ENCODE measurements at places on chromosomes 1 and 21.

GRCh38 chr1:234605983-234606783 is 3.8 kb downstream of the IRF2BP2 start:
- DNase-seq: no peak

DNA sequence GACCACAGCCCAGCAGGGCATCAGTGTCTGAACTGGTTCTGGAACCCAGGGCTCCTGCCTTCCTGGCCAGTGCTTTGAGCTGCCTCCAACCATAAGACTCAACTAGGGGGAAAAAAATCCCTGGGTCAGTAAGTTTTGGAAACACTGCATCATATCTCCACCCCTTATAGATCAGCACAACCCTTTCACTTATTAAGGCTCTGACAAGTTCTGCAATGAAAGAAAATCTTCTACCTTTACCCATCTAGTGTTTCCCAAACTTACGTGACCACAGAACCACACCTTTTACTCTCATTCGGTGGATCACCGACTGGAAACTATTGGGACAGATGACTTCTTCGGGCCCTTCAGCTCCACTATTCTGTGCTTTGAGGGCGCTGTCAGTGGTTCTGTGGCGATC is 78.4 kb upstream of the TMEM51 start:
- no peak for DNase-seq

GRCh38 chr1:222704260-222704659 is 8.0 kb downstream of the AIDA start:
- DNase-seq: no peak

DNA sequence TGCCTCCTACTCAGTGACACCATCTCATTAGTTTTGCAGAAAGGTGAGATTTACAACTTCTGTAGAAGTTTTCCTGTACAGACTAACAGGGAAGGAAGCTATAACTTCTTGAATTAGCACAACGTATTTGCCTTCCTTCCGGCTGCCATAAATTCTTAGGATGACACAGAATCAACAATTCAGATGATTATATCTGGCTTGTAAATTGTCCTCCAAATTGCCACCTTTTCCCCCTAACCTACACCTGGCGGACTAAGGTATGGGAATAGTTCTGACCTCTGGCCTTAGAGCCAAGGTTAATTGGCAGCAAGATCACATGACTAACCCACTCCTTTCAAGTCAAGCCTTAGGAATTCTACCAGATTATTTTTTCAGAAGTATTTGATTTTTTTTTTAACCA is 284.3 kb downstream of the LMO4 start:
- DNase-seq: no peak

DNA sequence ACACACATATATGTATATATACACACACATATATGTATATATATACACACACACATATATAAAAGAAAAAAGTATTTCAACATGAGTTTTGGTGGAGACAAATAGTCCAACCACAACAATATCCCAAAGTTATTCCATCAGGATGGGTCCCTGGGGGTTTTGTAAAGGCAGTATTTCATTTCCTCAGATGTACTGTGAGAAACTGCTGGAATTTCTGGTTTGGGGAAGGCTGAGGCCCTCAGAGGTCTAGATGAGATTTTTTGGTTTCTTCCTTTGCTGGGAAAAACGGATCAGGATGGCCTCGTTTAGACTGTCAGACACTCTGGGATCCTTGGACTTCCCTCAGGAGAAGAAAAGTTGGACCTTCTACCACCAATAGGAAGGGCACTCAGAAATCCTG is 36.5 kb upstream of the TENT5B start:
- no peak for DNase-seq

- peak; percentile 60 for DNase-seq
These were observed 8.7 kb downstream of the CTXND2 start for GRCh38 chr1:150895618-150896017.

- DNase-seq: no peak
These were observed 36.4 kb downstream of the MAP3K7CL start for GRCh38 chr21:29166853-29167252.

DNA sequence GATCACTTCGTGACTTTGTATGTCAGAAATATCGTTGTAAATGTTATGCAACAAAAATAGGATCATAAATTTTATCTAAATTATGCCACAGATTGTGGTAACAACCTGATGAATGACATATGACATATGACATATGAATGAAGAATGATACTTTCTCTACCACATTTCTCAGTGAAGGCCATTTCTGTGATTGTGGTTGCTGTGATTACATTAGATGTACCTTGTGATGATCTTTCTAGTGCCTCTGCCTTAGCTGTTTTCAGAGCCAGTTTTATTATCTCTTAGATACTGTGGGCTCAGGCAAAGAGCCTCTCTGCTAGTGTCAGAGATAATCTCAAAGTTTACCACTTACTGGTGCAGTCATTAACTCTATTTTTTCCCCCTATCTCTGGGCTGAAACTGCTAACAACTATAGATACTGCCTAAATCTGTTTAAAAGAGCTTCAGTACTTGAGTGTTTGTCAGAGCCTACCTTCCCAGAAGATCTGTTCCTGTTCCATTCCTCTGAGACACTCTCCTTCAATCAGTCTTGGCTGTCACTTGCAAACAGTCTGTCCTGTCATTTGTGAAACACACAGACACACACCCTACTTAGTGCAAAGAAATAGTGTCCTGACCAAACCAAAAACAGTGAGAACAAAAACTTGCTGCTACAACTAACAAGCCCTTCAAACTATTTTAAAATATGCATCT is 55.5 kb downstream of the HMCN1 start:
- DNase-seq: no peak

- DNase-seq: no peak
These were observed 7.4 kb downstream of the CFAP410 start for GRCh38 chr21:44331650-44332307.

- no peak for DNase-seq
These were observed 10.3 kb upstream of the CELSR2 start for GRCh38 chr1:109239047-109239408.

DNA sequence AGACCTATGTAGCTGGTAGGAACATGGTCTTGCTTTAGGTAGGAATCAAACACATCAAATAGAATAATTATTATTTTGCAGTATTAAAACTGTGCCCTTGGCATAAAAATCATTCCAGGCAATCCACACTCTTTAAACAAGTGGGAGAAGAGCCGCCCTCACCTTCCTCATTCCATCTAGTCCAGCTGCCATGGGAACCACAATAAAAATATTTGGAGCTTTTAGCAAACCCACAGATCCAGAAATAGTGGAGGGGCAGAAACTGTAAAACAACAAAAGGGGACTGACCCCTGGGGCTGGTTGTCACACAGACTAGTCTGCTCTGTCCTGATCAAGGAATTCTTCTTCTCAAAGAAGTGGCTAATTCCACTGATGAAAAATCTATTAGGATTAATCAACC is 61.6 kb downstream of the PTPRC start:
- DNase-seq: no peak

DNA sequence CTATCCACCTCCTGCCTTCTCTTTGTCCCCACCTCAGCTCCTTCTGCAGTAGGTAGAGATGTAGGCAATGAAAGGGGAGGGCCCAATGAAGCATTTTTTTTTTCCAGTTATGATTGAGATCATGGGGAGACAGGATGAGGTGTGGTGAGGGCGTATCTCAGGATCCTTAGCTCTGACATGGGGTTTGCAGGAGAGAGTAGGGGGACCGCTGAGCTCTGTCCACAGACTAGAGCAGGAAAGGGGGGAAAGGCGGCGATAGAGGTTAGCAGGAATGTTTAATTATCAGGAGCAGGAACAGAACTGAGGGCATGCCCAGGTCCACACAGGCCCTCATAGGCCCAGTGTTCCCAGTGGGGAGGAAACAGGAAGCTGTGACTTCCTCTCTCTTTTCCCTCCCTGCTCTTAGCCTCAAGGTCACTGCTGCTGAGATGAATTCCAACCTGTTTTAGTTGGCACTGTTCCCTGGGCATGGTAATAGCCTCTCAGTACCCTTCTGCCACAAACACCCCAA is 901 bp upstream of the RXFP4 start:
- DNase-seq: no peak

DNA sequence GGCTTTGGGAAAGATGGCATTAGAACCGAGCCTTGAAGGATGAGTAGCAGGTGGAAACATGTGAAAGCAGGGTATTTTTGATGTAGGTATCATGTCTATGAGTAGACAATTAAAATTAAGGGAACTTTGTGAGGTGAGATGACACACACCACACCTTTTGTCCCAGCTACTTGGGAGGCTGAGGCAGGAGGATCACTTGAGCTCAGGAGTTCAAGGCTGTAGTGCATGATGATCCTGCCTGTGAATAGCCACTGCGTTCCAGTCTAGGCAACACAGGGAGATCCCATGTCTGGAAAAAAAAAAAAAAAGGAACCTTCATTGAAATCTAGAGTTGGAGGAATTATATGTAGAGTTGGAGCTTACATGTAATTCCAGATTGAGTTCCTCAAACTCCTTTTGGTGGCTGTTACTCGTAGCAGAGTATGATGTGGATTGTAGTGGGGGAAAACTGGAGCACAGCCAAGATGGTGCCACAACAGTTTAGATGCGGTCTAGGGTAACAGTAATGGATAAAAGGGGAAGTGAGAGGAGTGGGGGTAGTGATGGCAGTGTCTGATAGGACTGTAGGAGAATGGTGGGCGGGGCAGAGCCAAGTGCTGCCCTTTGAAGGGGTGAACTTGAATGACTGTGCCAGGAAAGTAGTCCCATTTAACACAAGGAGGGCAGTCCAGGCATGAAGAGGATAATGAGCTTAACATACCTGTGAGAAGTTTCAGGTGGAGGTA is 17.4 kb downstream of the AK4 start:
- DNase-seq: no peak

- no peak for DNase-seq
These were observed 94.3 kb downstream of the DIRAS3 start for GRCh38 chr1:67956116-67956515.

DNA sequence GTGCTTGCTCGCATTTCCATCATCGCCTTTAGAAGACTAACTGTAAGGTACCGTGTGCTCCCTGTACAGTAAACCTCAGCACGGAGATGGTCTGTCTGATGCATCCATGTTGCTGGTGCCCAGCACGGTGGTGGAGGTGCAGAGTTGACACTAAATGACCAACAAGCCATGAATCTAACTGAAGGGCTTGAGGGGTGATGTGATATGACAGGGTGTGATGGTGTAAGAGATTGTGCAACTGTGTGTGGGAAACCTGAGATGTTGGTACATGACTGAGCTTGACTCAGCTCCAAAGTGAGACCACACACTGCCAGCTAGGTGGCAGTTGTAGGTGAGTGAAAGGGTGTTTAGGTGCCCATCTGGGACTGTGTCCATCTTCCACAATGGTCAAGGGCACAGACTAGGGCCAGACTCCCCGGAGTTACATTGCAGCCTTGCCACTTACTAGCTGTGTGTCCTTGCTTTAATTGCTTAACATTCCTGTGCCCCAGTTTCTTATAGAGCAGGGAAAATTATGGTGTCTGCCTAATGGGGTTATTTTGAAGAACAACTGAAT is 21.4 kb downstream of the SLC2A1 start:
- peak; percentile 15 for DNase-seq

DNA sequence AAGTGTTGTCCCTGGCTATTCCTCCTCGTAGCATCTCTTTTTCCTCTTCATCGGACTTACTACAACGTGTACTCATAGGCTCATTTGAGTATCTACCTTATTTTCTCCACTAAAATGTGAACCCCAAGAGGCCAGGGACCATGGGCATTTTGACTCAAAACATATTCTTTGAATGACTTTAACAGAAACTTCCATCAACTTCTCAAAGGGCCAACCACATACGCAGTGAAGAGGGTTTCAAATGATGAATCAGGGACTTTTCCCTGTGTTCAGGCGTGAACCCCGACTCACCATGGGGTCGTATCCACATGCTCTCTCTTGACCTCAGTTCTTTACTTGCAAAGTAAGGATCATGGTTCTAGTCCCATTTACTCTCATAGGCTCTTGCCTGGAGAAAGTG is 20.2 kb upstream of the GPR137B start:
- no peak for DNase-seq

DNA sequence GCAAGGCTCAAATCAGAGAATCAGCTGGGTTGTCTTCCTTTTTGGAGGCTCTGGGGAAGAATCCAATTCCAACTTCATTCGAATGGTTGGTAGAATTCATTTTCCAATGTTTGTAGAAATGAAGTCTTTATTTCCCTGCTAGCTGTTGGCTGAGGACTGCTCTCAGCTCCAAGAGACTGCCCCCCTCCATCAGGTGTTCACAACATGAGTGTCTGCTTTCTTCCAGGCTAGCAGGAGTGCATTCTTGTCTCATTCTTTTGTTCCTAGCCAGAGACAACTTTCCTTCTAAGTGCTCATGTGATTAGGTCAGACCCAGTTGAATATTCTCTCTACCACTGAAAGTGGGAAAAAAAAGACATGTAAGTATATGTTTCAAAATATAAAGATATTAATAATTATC is 95.2 kb downstream of the HLX start:
- DNase-seq: peak; percentile 79

DNA sequence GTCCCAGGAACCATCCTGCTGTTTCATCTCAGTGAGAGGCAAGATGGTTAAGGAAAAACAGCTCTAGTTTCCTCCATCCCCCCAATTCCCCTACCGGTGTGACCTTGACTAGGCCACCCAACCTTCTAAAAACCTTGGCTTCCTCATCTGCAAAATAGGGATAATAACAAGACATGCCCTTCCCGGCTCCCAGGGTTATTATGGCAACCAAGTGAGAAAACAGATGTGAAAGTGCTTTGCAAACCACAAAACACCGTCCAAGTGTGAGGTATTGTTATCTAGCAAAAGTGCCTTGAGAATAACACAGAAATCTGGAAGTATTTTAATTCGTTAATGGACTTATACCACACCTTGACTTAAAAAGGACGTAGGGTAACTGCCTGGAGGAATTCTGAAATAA is 62.7 kb downstream of the ITPKB start:
- no peak for DNase-seq

DNA sequence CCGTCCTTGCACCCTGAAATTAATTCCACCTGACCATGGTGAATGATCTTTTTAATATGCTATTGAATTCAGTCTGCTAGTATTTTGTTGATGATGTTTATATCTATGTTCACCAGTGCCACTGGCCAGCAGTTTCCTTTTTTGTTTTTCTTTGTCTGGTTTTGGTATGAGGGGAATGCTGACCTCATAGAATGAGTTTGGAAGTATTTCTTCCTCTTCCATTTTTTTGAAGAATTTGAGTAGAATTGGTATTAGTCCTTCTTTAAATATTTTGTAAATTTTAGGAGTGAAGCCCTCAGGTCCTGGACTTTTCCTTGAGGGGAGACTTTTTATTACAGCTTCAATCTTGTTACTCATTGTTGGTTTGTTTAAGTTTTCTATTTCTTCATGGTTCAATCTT is 231.6 kb downstream of the MRPL39 start:
- DNase-seq: no peak

GRCh38 chr21:38486221-38486620 is 12.1 kb downstream of the ERG start:
- DNase-seq: no peak

Measured in islet precursor cell (in vitro differentiated cells).